ENCODE measurements at places on chromosomes 12 and 14.

GRCh38 chr12:7145671-7146070 is 15.5 kb downstream of the CLSTN3 start:
- DNase-seq: no peak

GRCh38 chr14:50728836-50729235 is 60.7 kb upstream of the SAV1 start:
- no peak for DNase-seq

DNA sequence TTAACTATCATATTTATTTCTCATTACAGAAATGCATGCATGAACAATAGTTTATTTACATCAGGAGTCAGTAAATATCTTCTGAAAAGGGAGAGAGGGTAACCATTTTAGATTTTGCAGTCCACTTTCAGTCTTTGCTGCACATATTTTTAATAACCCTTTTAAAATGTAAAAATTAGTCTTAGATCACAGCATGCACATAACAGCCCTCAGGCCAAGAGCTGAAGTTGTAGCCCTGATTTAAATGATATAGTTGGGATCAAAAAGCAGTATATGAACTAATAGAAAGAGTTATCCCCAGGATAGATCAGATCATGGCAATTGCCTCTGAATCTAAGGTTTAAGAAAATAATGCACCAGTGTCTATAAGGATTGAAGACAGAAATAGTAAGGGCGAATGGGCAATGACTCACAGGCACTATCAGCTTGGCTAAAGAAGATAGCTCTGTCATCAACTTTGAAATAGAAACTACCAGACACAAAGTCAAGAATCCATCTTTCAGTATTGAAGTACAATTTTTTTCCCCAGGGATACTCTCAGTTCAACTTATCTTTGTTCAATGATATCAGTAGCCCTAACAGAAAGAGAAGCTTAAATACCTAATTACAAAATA is 13.1 kb upstream of the CLEC7A start:
- no peak for DNase-seq

- no peak for DNase-seq
Measured at GRCh38 chr12:57085999-57086492, 2.9 kb upstream of the NAB2 start.

- DNase-seq: no peak
Measured at GRCh38 chr12:128442096-128442495, 175.1 kb downstream of the TMEM132C start.

DNA sequence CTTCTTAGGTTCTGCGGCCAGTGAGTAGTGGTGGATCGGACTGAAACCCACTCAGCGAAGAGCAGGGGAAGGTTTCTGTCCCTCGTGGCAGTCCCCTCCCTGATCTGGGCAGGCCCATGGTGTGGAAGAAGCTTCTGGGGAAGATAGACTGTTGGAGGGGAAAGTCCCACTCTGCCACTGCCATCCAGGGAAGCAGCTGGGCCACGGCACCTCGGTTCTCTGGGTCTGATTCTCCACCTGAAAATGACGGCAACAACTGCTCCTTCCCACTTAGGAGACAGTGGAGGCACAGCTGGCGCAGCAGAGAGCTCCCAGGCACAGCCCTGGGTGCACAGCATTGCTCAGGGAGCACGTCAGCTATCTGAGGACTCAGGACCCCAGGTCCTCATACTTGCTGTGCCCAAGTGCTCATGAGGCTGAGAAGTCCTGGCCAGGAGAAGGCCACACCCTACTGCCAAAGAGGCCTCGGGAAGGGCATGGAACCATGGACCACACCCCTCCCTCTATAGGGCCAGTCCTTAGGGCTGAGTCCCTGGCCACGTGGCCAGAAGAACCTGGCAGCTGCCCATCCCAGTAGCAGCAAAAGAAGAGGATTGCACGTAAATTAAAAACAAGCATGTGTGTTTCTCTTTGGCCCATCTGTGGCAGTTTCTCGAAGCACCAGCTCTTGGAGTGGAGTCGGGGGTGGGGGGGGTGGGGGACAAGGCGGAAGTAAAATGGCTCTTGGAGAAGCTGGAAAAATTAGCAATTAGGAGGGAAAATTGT is 85.3 kb upstream of the BCL11B start:
- no peak for DNase-seq
